Stimulated activated CD8-positive, alpha-beta memory T cell treated with anti-CD3 and anti-CD28 coated beads, Interleukin-4, amount 100 ng/mL, for 1 hour (primary cell): ENCODE measurements at places on chromosomes 16 and 17.

DNA sequence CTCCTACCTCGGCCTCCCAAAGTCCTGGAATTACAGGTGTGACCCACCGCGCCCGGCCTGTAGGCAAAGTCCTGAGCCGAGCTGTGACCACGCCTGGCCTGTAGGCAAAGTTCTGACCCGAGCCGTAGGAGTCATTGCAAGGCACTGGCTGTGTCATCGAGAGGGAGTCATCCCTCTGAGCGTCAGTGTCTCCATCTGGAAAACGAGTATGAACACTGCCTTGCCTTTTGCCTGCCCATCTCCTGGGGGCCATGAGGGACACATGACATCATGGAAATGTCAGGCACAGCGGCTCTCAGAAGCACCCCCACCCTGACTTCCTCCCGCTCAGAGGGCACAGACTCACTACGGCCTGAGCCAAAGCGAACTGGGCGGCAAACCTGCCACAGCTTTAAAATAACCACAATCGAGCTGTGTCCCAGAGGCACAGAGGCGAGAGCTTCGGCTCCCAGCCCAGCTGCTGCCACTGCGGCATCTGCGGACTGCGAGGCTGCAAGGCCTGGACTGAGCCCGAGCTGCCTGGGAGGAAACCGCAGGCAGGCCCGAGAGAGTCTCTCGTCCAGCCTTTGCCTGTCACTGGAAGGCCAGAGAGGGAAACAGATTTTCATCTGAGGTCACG is 50.8 kb downstream of the RPH3AL start:
- DNase-seq, result no peak

- no peak for DNase-seq
Observed at GRCh38 chr16:81709016-81709900, 69.8 kb upstream of the PLCG2 start.

DNA sequence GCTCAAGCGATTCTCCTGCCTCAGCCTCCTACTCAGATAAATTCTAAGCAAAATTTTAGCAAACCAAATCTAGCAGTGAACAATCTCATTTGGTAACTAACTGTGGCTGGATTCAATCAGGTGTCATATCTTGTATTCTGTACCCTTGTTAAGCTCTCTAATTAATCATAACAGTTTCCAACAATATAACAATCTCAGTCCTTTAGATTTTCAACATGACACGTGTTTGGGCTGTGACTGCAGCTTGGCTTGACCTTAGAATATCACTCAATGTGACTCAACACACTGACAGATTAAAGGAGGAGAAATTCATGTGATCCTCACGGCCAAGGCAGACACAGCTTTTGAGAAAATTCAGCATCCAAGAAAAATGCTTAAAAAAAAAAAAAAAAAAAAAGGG is 133.6 kb downstream of the BANP start:
- no peak for DNase-seq

DNA sequence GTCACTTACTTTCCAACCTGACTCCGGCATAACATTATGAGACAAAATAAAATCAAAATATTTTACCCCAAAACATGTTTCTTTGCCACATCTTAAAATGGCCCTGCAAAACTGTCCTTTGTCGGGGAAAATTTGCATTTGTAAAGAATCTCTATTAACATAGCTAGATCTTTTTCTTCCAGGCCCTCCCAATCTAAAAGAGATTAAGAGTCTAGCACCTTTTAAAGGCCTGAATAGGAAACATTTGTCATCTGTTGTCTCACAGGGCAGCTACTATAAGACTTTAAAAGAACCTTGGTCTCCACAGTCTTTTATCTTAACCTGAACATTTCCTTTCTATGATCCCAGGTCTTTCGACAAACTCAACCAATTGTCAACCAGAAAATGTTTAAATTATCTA is 18.1 kb upstream of the DHRS7B start:
- no peak for DNase-seq

GRCh38 chr17:74604200-74604599 is 12.1 kb upstream of the CD300LD start:
- no peak for DNase-seq

DNA sequence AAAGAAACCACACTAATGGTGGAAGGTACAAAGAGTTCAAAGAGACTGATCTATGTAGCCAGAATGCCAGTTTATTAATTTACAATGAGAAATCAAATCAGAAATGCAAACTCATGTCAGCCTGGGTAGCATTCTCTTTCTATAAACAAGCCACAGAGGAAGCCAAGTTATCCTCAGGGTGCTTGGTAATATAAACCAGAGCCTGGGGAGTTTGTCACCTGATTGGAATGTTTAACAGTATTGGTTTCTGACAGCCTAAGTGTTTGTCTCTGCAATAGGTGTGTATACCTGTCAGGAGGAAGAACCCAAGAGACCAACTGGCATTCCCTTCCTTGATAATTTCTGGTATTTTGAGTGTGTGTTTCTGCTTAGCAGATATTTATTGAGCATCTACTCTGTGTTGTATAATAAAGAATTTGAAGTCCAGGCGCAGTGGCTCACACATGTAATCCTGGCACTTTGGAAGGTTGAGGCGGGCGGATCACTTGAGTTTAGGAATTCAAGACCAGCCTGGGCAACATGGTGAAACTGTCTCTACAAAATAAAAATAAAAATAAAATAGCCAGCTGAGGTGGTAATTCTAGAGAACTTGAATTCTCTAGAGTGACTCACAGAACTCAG is 3.1 kb upstream of the C17orf58 start:
- DNase-seq, result no peak

DNA sequence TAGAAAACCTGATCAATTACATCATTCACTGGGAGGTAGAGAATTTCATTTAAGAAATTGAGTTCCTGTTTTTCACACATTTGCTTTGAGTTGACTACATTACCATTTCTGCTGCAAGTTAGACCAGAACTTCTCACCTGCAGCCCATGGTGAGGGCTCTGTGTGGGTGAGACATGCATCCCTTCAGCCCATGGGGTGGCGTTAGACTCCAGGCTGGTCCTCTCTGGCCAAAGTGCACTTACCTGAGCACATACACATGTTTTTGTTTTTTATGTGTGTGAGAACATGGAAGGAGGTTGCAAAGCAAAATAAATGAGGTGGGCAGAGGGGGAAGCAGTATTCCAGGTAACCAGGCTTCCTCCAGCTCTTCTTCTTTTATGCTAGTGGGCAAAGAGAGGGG is 470.2 kb downstream of the PMP22 start:
- no peak for DNase-seq

DNA sequence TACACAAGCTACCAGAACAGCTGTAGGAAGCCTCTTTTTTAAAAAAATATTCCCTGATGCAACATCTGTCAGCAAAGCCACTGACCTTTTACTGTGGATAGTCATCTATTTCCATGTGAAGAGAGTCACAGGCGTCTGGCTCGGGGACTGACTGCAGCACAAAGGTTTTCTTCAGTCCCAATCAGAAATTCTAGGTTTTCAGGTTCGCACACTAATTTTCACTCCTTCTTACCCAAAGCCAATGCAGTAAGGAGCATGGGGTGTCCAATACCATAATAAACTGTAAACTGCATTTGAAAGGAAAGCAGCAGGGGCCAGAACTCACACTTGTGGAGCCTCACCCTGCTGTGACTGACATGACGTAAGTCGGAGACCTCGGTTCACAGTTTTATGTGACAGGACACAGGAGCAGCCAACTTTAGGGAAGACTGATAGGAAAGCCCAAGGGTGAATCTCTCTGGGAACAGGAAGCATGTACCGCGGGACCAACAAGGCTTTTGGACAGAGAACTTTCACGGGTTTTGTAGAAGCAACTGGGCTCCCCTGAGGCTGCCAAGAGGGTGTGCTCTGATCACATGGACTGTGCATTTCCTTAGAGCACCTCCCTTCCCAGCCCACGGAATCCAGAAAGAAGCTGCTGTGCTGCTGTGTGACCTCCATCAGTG is 9.1 kb upstream of the TMEM100 start:
- no peak for DNase-seq

- DNase-seq, result no peak
Observed at GRCh38 chr17:20922128-20922670, 120.6 kb downstream of the USP22 start.

DNA sequence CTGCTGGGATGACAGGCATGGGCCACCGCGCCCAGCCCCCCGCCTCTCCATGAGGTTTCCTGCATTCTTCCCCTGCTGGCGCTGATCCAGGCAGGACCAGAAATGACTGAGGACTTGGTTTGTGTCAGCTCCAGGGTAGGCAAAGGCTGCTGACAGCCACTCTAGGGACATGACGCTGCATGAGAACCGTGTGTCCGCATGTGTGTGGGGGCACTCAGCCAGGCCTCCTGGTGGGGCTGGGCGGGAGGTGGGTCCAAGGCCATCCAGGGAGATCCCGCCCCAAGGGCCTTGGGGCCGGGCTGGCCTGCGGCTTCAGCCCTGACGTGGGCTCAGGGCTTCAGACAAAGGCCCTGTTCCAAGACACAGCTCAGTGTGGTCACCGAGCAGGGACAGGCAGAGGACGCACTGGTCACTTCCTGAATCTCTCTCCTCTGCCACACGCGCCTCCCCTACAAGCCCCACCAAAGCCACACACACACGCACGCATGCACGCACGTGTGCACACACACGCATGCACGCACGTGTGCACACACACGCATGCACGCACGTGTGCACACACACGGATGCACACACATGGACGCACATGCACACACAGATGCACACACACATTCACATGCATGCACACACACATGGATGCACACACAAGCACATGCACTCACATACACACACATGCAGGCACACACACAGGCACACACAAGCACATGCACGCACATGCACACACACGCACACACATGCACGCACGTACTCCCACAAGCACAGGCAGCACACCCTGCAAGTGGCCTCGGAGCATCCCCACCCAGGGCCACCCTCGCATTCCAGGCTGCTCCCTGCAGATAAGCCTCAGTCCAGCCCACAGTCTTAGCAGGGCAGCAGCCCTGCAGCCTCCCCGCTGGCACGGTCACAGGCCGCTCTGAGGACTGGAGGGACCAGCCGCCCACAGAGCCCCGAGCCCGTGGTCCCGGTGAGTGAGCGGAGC is 5.3 kb upstream of the TMEM204 start:
- no peak for DNase-seq

DNA sequence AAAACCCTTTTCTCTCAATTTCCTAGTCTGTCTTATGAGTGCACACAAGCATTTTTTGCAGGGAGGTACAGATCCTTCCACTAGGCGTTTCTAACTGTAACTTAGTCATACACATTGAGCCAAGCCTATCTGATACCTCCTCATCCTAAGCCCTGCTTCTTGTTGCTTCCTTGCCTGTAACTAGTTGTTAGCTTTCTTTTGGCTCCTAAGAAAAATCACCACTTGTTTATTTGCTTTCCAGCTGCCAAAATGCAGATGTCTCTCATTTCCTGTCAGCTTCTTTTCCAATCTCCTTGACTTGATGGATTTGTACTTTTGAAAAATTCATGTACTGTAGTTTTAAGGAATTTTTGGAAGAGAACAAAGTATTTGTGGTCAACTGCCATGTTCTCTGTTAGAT is 73.7 kb downstream of the TNRC6C start:
- DNase-seq, result no peak

- DNase-seq, result no peak
Observed at GRCh38 chr16:48318630-48319029, 66.6 kb downstream of the SIAH1 start.

DNA sequence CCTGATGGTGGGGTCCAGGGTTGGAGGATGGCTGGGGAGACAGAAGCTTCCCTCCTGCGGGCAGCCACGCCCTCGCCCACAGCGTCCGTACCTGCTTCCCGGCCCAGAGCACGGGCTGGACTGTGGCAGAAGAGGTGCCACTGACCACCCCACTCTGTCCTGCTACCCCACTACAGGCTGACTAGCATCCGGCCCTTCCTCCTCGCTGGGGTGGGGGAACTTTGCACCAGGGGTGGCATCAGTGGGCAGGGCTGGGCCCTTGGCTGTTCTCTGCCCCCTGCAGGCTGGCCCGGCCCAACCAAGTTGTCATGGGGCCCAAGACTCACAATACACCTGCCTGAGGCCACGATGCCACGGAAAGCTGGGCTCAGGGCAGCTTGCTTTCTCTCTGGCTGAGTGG is 73.0 kb downstream of the KLHDC4 start:
- DNase-seq, result no peak

- DNase-seq, result no peak
Observed at GRCh38 chr17:77829843-77830799, 128.4 kb upstream of the TNRC6C start.
